ENCODE measurements at places on chromosomes 7 and 10.

GRCh38 chr7:38280707-38281106, 7.3 kb upstream of the TARP start:
- DNase-seq = no peak

GRCh38 chr7:102066476-102066875, 220.2 kb upstream of the SH2B2 start:
- no peak for DNase-seq

DNA sequence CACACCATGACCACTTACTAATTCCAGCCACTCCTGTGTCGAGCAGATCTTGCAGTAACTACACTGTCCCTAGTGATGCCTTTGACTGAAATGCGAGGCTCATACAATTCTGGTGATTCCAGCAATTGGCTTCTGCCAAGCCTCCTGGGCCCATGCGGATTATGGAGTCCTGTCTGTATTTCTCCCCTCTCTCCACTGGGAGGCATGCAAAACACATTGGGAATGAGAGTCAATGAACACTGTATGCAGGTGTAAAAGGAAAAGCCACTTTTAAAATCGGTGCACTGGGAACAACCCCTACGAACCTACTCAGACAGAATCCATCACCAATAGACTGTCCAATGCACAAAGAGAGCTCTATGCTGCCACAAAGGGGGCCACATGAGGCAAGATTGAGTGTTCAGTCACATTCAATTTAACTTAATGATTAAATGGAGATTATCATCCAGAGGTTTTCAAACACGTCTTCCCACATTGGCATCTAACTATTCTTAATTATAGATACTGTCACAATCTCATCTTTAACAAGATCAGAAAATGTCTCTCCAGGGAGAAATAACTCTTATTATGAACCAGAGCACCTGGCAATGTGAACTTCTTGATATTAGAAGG, 550.6 kb downstream of the GLRX3 start:
- no peak for DNase-seq

DNA sequence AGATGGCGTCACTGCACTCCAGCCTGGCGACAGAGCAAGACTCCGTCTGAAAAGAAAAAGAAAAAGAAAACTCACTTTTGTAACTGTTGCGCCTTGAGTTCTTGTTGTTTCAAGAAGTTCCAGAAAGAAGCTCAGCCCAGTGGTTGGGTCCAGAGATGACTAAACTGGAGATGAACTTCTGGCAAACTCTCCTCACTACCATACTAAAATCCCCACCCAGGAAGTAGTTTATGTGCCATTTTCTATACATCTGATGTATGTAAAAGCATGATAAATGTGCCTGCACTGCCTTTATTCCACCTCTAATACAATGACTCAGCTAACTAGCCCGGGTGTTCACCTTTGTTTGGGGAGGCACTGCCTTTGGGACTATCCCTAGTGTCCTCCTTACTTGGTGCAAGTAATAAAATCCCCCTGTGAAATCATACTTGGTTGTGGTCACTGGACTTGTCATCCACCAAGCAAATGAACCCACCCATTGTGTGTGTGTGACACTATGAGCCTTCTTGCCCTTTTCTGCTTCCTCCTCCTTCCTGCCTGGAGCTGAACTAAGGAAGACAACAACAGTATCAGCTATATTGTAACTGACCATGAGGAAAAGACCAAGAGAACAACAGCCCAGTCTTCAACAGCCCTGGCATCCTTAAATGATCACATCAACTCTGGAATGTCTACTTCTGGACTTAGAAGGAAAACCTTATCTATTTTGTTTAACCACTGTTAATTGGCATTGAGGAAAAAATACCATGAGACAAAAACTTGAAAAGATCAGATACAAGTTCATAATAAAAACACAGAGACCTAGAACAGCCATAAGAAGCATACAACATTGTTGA, 33.6 kb downstream of the JMJD1C start:
- DNase-seq = no peak

GRCh38 chr7:55488804-55489340, 83.4 kb downstream of the VOPP1 start:
- DNase-seq = no peak

GRCh38 chr10:70602665-70603448, at the start of gene PRF1:
Gene PRF1, minus strand, starts transcription at chr10:70602741. Its CDS starts 1,839 bp downstream, at chr10:70600902.
- peak; percentile 89 for DNase-seq

DNA sequence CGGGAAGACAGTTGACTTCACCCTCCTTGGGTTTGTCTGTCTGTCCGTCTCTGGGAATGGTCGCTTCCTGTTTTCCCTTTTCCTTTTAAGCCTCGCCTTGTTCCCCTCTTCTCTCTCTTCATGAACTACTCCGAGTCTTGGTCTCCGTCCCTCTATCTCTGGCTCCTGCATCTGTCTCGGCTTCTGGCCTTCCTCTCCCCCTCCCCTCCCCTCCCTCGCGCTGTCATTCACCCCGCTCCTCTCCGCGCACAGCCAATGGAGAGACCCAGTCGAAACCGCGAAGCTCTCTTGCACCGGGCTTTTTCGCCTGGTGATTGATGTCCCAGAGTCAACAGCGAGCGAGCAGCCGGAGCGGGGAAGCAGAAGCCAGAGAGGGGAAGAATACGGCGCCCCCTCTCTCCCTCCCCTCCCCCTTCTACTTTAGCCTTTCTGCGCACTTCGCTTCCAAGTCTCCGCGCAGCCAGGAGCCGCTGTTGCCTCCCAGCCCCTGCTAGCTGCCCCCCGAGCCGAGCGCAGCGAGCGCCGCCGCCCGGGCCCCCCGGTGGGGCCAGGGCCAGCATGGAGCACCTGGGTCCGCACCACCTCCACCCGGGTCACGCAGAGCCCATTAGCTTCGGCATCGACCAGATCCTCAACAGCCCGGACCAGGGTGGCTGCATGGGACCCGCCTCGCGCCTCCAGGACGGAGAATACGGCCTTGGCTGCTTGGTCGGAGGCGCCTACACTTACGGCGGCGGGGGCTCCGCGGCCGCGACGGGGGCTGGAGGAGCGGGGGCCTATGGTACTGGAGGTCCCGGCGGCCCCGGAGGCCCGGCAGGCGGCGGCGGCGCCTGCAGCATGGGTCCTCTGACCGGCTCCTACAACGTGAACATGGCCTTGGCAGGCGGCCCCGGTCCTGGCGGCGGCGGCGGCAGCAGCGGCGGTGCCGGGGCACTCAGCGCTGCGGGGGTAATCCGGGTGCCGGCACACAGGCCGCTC, at the start of gene TLX1:
TSS of gene TLX1 (plus strand) at position 317 of the 978 bp plus-strand sequence. CDS start at position 559, 242 bp downstream.
- DNase-seq = no peak

DNA sequence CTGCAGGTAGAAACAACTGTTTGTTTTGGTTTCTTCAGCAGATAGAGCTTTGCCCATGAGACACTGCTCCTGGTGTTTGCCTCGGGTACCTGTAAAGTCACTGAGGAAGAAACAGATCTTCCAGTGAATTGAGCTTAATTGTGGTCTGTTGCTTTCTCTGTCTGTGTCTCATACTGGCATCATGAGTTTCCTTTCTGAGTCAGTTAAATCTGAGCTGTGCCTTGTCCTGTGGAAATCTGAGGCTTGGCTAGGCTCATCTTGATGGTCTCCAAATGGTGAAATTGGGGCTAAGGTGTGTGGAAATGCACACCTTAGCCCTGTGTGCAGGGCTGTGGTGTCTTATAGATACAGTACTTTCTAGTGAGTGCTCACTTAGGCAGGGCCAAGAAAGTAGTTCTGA, 67.4 kb downstream of the GBF1 start:
- DNase-seq = no peak

- DNase-seq = no peak
Observed at GRCh38 chr7:6423942-6424701, 23.6 kb downstream of the DAGLB start.

- DNase-seq = peak; percentile 54
Observed at GRCh38 chr10:29482591-29483431, 152.0 kb downstream of the SVIL start.

- no peak for DNase-seq
Observed at GRCh38 chr7:74494076-74494548, 40.4 kb downstream of the GTF2IRD1 start.

DNA sequence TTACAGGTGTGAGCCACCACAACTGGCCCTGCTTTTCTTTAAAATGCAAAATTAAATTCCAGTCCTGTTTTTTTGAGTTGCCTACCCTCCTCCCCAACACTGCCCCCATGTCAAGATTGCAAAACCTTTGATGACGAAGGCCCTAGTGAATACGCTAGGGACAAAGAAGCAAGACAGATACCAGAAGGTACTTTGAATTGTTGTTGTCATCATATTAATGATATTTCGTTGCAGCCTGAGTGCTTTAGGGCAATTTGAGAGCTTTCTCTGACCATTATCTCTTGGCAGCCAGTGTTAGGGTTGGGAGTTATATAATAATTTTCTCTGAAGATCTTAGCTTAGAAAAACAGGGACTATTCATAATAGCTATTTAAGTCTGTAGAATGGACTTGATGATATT, 7.1 kb downstream of the CCSER2 start:
- no peak for DNase-seq

DNA sequence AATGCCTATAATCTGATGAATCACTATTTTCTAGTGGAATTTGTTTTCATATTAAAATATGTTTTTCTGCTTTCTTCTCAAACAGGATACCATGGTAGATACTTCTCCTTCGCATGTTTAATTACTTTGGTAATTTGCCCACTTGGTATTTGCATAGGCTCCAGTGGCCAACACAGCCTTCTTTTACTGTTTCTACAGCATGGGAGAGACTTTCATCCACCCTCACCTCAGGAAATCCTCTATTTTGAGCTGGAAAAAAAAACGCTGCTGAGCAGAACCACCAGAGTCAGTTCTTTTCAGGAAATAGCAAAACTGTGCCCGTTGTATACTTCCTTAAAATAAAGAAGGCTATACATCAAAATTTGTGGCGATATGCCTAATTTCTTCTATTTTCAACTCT, 213.3 kb downstream of the MDFIC start:
- no peak for DNase-seq

DNA sequence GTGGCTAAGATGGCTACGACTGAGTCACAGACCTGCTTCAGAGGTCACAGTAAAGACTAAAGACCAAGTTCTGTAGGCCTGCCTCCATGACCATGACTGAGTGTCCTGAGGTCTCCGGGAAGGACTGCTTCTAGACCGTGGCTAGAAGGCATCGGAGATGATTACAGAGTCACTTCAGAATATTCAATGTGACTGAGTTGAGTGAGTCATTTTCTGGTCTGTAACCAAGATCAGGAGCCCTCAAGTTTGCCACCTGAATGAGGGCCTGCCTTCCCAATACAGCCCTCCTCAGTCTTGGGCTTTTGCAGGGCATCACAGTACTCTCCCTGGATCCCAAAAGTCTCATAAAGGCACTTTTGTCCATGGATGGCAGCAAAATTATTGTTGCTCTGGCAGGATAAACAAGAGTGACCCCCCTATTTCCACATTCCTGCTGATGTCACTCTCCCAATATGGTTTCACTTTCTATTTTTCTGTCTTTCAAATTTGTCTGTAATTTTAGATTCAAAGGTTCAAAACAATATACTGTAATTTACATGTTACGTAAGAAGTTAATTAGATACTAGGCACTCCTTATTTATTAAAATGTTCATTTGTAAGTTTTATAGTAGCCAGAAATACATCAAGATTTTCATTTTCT, 47.7 kb upstream of the ZNF92 start:
- no peak for DNase-seq

DNA sequence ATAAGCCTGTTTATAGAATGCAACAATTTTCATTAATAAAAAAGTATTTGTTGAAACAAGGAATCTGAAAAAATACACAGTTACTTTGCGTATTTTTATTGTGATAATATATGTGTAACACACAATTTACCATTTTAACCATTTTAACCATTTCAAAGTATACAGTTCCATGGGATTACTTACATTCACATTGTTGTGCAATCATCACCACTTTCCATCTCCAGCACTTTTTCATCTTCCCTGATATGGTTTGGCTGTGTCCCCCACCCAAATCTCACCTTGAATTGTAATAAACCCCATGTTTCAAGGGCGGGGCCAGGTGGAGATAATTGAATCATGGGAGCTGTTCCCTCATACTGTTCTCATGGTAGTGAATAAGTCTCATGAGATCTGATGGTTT, 61.3 kb upstream of the GLCCI1 start:
- no peak for DNase-seq

DNA sequence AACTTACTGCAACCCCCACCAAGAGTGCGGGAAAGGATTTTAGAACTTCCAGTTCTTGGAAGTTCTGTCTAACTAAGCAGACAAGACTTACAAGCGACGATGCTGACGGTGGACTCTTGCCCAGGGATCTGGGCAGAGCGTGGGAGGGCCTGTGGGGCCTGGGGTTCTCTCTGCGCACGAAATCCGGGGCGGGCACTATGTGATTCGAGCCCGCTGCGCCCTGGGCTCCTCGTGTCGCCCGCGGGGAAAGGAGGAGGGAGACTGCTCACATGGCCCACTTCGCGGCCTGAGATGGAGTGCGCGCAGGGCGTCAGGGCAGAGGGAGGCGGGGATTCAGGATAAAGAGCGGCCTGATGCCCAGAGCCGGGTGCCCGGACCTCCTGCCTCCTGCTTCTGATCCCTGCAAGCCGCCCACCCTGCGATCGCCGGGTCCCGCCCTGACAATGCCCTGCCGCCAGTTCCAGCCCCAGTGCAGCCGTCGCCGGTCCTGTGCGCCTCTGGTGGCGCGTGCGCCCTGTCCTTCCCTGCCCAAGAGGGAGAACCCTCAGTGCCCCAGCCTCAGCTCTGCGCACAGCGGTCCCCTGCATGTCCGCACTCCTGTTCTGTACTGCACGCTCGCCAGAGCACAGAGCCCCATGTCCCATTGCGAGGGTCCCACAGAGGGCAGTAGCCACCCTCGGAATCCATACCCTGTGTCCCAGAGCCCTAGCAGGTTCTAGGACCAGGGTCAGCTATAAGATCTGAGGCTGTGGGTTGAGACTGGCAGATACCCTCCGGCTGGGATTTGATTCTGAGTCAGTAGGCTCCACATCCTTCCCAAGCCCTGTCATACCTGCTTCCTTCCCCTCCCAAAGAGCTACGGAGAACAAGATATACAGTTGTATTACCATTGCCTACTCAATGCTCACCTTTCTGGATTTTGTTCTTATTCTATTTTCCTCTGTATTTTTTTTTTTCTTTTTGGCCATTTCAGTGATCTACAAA, 99.4 kb upstream of the TMEM106B start:
- no peak for DNase-seq

DNA sequence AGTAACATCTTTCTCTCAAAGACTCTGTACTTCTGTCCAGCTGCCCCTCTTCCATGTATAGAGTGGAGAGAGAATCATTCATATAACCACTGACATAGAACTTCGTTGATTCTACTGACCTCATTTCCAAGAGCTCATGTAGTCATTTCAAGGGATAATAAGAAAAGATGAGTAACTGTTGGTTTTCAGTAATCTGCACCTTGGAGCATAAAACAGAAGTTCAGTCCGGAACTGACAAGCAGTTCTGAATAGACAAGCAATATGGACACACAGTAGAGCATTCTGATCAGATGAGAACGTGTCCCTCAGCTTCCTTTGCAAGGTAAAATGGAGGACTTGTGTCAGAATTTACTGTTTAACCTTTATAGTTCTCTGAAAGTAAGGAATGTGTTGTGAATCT, 847.1 kb downstream of the REEP3 start:
- DNase-seq = no peak

GRCh38 chr7:134718211-134718875, 61.1 kb upstream of the CALD1 start:
- DNase-seq = no peak
